Vagina (tissue), 2 donors: ENCODE measurements at places on chromosomes 7 and 10.
A peak's percentile ranks its signal among the peaks of the same experiment; 100 is the strongest.

- no peak for DNase-seq
These were observed 83.1 kb downstream of the FZD1 start for GRCh38 chr7:91347290-91347689.

DNA sequence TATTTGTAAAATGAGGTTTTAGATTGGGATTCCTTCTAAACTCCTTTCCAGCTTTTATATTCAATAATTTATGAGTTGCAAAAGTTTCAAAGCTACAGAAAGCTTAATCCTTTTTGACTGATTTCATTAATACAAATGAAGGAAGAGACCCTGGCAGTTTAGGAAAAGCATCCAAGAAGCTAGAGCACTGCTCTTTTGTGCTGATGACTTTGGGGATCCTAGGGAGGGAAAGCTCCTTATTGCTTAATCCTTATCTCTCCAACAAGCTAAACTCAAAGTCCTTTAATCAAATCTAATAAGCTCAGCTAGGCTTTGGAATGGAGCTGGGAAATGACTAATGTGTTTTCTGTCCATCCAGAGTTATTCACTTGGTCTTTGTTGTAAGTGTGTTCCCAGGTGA, 285.4 kb downstream of the ACTR3B start:
- no peak for DNase-seq

DNA sequence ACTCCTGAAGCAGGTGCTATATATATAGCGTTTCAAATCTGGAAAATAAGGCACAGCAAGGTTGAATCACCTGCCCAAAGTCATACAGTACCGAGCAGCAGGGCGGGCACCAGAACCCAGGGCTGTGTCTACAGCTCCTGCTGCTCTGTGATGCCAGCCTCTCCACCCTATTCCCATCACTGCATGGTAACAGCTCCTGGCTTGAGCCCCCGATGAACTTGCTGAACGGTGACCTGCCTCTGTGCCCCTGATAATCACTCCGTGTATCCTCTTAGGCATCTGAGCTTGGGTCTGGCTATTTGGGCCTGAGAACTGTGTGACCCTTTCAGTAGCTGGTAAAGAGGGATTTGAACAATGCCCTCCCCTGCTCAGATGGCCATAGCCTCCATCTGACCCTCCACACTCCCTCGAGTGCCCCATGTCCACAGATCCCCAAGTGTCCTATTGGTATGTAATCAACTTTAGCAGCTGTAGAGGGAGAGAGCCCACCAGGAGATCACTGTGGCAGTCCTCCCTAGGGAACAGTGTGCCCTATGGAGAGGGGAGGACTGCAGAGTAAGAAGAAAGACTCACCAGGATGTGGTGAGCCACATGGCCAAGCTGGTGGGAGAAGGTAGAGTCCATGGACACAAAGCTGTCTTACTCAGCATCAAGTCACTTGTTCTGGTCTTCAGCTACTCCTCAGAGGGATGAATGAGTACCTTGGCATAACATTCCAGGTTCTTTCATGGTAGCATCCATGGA, 1.1 kb upstream of the ARHGAP22 start:
- DNase-seq = peak; percentile 82

- no peak for DNase-seq
These were observed 2.1 kb upstream of the RALA start for GRCh38 chr7:39621261-39621660.

- no peak for DNase-seq
These were observed 12.0 kb upstream of the AGR2 start for GRCh38 chr7:16816824-16817223.

- no peak for DNase-seq
These were observed 212.3 kb downstream of the MTERF1 start for GRCh38 chr7:91668217-91668616.

DNA sequence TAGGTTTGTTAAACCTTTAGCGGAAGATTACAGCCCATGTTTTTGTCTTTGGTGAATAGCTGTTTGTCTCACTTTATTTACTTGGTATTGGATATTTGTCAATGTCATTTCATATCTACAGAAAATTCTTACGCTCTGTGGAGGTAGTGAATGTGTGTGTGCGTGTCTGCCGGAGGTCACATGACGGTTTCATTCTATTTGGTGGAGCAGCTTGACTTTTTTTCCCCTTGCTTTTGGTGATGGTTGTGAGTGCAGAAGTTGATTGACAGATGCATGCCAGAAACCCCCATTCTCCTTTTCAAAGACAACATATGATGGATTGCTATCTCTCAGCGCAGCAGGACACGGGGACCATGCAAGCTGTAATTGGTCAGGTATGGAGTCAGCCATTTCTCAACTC, at the start of gene POU6F2:
TSS of gene POU6F2 (plus strand) at position 225 of the 400 bp plus-strand sequence. CDS start at position 270, 45 bp downstream.
- no peak for DNase-seq

GRCh38 chr10:13823709-13824405, 237.1 kb downstream of the PRPF18 start:
- DNase-seq = no peak

DNA sequence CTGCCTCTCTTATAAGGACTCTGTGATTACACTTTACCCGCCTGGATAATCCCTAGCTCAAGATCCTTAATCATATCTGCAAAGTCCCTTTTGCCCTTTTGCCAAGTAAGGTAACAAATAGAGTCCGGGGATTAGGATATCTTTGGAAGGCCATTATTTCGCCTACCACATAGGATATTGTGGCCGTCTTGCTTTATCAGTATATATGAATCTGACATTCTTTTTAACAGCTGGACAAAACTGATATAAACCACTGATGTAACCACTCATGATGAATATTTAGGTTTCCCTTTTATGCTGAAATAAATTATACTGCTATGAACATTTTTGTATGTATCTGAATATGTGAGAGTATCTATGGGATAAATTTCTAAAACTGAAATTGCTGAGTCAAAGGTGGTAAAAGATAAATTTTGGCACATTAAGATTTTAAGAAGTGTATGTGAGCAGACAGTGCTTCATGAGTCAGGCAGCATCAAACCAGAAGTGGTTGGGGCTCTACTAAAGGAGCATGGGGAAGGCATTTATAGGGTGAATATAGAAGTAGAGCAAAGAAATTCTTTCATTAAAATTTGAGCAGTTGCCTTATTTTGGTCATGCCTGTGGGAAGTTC, 44.7 kb downstream of the AVL9 start:
- DNase-seq = no peak

- DNase-seq = no peak
These were observed 174.9 kb downstream of the GRID1 start for GRCh38 chr10:86191686-86192085.

- no peak for DNase-seq
These were observed 91.1 kb downstream of the BUB3 start for GRCh38 chr10:123245264-123245663.

DNA sequence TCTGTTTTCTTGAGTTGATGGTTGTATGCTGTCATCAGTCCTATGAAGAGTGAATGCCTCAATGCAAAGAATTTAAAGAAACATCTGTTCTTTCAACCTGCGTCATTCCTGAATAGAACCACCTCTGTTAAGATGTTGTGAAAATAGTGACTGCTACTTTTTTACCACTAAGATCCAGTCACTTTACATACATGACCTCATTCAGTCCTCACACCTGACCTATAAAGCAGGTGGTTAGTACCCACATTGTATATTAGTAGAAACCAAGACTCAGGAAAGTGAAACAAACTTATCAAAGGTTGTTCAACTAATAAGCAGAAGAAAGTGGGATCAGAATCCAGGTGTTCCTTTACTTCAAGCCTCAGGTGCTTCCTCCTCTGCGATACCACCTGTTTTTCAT, 64.8 kb downstream of the ITGB8 start:
- no peak for DNase-seq

DNA sequence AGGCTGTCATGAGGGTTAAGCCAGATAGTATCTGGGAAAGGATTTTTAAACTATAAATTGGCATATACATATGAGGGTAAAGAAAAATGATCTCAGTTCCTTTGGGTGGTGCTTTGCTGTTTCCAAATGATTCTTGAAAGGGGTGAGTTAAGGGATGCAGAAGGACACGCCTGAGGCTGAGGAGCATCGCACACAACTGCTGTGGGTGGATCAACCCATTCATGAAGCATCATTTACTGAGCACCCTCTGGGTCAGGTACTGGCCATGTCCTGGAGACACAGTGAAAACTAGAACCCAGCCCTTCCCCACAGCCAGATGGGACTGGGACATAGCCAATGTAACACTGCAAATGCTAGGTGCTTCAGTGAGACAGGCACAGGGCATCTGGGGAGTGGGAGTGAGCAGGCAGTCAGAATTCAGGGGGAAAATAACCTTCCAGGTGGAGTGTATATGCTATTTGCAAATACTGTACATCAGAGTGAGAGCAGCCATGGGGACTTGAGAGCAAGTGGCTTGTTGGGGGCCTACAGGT, 112.1 kb downstream of the WDFY4 start:
- DNase-seq = no peak

GRCh38 chr7:129827467-129827990, 125.2 kb downstream of the UBE2H start:
- DNase-seq = no peak

- no peak for DNase-seq
These were observed 1.2 kb downstream of the BRAF start for GRCh38 chr7:140923358-140924006.

DNA sequence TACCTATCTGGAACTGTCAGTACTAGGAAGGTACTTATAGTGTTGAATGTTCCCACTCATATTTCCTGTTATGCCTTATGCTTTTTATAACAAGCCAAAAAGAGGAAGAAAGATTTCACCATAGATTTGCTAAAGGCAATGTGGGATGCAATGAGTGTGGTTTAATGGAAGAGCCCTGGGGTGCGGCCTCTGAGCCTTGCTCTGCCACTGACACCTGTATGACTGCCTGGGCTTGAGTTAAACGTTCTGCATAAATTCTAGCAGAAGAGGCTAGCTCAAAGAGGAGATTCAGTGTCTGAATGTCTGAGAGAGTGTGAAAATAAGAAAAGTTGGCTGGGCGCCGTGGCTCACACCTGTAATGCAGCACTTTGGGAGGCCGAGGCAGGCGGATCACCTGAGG, 143.8 kb downstream of the TPST1 start:
- DNase-seq = no peak

GRCh38 chr10:120521880-120522279, 64.9 kb downstream of the PLPP4 start:
- DNase-seq = no peak

- DNase-seq = no peak
These were observed 114.2 kb upstream of the GPR22 start for GRCh38 chr7:107355616-107356015.

GRCh38 chr7:47502240-47502877, 79.6 kb downstream of the TNS3 start:
- DNase-seq = no peak

DNA sequence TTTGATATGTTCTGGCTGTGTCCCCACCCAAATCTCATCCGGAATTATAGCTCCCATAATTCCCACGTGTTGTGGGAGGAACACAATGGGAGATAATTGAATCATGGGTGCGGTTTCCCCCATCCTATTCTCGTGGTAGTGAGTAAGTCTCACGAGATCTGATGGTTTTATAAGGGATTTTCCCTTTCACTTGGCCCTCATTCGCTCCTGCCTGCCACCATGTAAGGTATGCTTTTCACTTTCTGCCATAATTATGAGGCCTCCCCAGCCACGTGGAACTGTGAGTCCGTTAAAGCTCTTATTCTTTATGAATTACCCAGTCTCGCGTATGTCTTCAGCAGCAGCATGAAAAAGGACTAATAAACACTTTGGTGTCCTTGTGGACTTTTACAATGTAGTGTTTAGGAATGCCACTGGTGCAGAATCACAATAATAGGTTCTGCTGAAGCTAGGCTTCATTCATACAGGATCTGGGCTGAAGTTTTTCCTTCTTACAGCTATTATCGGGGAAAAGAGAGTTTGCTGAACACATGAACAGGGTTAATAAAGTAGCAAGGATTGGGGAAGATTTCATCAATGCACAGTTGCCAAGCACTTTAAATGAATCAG, 74.3 kb downstream of the CPED1 start:
- DNase-seq = no peak

DNA sequence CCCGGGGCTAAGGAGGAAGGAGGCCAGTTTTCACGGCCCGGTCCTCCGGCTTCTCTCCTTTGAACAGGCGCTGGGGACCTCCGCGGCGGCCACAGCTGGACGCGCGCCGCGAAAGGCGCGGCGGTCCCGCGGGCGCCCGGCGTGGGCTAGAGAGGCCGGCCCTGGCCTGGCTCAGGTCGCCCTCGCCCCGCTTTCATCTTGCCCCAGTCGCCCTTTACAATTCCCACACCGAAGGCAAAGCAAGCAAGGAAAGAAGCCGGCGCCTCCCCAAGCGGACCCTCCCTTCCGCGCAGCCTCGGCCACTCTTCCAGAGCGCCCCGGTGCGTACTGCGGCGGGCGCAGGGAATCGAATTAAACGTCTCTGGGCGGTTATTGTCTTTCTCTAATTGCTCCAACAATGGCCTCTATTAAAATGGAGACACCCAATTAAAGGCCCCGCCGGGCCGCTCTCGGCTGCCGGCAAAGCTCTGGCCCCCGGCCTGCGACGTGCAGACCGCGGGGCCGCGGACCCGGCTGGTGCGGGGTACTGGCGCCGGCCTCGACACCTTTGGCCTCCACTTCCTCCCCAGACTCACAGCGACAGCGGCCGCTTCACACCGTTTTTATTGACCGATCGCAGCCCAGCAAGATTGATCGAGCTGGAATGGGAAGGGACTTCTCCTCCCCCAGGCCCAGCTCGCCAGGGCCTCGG, 4.5 kb upstream of the GATA3 start:
- no peak for DNase-seq

GRCh38 chr7:46512891-46513413, 591.9 kb upstream of the IGFBP3 start:
- DNase-seq = no peak

DNA sequence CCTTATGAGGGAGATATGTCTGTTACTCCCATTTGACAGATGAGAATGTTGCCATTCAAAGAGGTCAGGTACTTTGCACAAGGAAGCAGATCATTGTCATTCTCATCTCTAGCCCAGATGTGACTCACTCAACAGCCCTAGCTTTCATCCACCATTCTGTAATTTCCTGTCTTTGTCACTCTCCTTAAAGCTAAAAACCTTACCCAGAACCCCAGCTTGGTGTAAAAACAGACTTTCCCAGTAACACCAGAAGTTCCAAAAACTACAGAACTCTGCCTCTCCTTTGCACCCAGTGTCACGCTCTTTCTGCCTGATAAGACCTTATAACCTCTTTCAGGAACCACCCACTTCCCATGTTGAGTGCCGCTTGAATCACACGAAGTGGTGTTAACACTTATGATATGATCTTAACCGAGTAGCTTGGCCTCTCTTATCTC, 89.1 kb upstream of the SP4 start:
- DNase-seq = no peak

- no peak for DNase-seq
These were observed 124.5 kb downstream of the SEMA3E start for GRCh38 chr7:83524277-83525075.
